Renal cortical epithelial cell (primary cell): ENCODE measurements at places on chromosomes 5 and 9. TPM values are rescaled to one million over a fixed set of nuclear protein-coding genes. Genes with fewer than 3 reads are reported as not detected.

The LCN9 gene
- not detected in 2 replicates for total RNA-seq

DNA sequence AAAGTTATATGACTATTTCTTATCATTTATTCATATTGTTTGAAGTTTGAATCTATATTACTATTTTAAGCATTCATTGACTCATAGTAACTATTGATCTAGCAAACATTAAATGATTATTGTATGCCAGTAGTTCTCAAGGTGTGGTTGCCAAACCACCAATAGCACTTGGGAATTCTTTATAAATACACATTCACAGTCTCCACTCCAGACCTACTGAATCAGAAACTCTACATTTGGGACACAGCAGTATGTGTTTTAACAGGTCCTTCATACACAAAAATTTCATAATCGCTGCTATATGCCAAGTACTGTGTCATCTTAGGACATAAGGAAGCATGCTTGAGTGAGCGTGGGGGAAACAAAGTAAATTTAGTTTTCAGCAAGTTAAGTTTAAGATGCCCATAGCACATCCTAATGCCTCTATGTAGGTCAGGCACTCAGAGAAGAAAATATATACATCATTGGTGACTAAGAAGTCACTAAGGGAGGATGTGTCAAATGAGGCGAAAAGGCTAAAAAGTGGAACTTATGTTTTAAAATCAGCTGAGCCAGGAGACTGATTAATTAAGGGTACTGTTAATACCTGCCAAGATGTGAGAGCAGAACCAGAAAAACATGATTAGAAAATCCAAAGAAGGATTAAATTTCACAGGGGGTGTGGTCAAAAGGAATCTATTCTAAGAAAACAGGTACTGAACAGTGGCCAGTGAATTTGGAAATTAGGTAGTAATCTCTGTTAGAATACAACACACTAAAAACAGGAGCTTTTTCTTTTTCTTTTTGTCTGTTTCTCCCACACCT is 340.8 kb downstream of the HCN1 start:
- no peak for DNase-seq

GRCh38 chr5:94932259-94932658 is 313.8 kb downstream of the SLF1 start:
- peak; percentile 44 for DNase-seq

GRCh38 chr9:125376261-125377226 is 114.9 kb downstream of the GAPVD1 start:
- DNase-seq = no peak

The SERF1A gene
- 8.6 and 14.4 TPM in 2 replicates for total RNA-seq

The LHX3 gene
- not detected in 2 replicates for total RNA-seq

DNA sequence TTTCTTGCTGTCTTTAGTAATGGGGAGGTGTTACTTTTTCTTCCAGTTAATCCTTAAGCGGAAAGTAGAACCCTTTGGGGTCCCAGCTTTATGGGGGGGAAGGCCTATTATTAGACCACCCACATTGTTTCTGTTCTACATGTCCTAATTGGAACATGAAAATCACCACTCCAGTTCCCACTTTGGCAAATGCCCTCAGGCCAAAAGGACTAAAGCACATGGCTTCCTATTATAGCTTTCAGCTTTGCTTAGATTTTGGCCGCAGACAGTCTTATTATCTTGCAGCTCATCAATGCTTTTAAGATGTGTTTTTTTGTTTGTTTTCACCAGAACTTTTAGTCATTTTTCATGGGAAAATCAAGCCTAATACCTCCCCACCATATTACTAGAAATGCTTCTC is 296.8 kb upstream of the ANKH start:
- DNase-seq = no peak

- DNase-seq = no peak
These were observed 2302.3 kb upstream of the C9orf72 start for GRCh38 chr9:29875547-29875946.

- DNase-seq = no peak
These were observed 59.2 kb downstream of the NSUN2 start for GRCh38 chr5:6573651-6574101.

The CARD9 gene
- total RNA-seq = 0.52 and 1.5 TPM in 2 replicates

- DNase-seq = no peak
These were observed 182.1 kb downstream of the ARHGAP26 start for GRCh38 chr5:142952229-142952628.

The PCDHGB7 gene
- total RNA-seq = 1.7 and 10.4 TPM in 2 replicates

DNA sequence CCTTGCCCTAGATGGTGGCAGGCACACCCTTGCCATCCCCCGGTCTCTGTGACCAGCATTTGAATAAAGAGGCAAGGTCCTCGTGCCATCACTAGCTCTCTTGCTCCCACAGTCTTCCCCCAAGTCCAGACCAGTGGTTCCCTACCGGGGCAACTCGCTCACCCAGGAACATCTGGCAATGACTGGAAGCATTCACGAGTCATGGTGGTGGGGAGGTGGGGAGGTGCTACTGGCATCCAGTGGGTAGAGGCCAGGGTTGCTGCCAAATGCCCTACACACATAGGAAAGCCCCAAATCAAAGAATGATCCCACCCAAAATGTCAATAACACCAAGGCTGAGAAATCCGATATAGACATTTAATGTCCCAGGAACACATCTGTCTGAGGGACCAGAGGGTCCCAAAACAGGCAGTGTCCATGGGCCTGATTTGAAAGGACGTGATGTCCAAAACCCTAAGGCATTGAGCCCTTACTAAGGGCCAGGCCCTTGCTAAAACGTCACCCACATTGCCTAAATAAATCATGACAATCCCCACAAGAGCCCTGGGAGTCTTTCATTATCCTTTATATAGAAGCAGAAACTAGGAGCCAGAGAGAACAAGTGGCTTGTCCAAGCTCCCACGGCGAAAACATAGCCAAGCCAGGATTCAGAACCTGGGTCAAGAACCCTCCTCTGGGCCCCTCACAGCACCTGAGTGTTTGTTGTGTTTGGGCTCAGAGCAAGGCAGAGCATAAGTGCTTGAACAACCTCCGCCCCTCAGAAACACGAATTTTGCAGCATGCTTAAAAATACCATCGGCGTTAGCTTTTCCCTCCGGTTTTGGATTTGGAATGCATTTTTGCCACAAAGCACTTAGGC is 119.3 kb upstream of the WWC1 start:
- peak; percentile 22 for DNase-seq

DNA sequence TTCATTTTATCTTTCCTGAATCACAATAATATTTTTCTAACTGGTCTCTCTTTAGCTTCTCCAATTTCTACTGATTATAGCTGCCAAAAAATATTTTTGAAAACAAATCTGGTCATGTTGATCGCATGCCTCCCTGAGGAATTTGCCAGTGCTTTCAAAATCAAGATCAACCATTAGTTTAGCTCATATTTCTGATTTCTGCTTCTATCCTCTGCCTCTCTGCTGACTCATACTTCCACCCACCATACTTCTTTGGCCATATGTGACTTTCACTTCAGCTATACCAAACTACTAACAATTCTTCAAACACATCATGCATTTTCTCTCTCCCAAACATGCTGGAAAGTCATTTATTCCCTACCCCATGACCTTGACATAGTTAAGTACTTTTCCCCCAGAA is 636.5 kb downstream of the TLE1 start:
- no peak for DNase-seq

DNA sequence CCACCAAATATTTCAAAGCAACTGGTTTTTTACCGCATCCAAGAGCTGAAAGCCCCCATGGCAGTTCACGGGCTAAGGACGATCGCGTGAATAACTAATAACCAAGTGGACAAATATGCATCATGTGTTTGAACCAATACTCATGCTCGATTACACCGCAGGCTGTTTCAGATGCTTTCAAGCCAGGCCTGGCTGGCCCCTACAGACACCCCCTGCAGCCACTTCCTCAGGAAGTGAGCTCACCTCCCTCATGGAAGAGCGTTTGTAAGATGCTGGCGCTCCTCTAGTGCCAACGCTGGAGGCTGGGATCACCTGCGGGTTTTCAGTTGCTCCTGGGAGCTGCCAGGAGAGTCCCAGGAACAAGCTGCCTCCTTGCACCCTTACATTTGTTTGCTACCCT is 53.9 kb upstream of the PTCH1 start:
- DNase-seq = no peak

- DNase-seq = no peak
These were observed 4.1 kb downstream of the KIAA0825 start for GRCh38 chr5:94614156-94614805.

- DNase-seq = no peak
These were observed 126.8 kb upstream of the PTPN3 start for GRCh38 chr9:109624896-109625295.

The ADCY2 gene
- not detected in 2 replicates for total RNA-seq

The PPP2R2B gene
- 0.25 and 1.2 TPM in 2 replicates for total RNA-seq

DNA sequence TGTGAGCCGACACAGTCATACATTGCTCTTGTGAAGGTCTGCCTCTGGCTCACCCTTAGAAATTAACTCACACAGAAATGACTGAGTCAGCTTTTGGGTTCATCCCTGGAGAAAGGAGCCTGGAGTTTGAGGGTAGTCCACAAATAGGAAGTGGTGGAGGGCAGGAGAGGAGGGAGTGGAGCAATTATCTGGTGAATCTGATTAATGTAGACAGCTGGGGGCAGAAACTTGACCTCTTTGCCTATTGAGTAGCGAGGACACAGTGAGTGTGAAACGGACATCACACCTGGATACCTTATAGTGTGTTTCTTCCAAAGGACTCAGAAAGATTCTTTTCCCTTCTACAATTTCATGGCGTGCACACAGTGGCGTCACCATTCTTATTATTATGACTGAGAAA is 48.5 kb upstream of the MSX2 start:
- no peak for DNase-seq

The RC3H2 gene
- total RNA-seq = 59.2 and 113 TPM in 2 replicates

DNA sequence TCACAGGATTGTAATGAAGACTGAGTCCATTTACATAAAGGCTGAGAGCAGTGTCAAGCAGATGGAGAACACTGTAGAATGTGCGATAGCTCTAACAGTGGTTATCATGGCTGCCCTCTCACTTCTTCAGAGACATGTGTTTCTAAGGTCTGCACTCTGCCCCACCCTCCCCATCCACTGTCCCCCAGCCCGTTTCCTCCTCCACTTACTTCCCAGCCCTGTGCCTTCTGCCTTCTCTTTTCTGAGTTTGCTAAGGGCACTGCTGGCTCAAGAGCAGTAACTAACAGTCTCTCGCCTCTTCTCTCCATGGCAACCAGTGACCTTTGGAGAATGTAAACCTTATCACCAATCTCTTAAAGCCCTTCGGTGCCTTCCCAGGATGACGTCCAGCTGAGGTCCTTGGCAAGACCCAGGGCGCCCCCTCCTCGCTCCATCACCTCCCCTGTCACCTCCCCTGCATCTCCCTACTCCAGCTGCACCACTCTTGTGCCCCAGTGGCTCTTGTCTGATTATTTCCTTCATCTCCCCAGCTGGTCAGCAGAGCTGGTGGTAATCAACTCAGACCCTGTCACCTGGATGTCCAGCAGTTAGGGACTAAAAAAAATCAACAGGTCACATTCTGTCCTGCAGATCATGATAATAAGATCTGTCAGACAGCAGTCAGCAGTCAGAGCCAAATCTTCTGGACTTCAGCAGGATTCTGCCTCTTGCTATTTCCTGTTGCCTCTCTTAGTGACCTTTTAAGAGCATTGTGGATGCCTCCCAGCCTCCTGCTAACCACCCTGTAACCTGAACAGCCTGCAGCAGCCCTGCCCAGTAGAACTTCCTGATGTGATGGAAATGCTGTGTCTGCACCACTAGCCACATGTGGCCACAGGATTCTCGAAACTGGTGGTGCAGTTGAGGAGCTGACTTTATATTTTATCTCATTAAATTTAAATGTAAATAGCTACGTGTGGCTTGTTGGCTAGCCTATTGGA is 9.0 kb downstream of the FXN start:
- peak; percentile 65 for DNase-seq

DNA sequence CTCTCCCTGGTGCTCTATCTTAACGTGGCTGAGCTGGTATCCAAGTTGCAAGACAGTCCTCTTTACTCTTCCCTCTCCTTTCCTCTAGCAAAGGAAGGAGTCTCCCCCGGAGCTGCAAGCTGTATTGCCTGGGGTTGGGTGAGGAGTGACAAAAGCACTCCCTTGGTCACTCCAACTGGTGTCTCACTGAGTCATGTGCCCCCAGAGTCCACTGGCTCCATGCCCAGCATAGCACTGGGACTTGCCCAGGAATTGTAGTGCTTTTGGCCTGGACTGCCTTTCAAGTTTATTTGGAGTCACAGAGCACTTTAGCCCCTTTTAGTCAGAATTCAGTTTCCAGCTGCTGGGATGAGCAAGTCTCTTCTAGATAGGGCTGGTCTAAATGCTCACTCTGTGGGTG is 82.6 kb upstream of the FST start:
- DNase-seq = peak; percentile 75

- DNase-seq = peak; percentile 66
These were observed 21.1 kb downstream of the FAT2 start for GRCh38 chr5:151570058-151570457.

GRCh38 chr5:111200828-111201227 is 23.4 kb upstream of the CAMK4 start:
- DNase-seq = no peak

GRCh38 chr5:133359861-133360260 is 252.5 kb downstream of the FSTL4 start:
- DNase-seq = no peak

The IGIP gene
- total RNA-seq = 4.5 and 17.2 TPM in 2 replicates

The NPDC1 gene
- total RNA-seq = 7.1 and 21.6 TPM in 2 replicates

DNA sequence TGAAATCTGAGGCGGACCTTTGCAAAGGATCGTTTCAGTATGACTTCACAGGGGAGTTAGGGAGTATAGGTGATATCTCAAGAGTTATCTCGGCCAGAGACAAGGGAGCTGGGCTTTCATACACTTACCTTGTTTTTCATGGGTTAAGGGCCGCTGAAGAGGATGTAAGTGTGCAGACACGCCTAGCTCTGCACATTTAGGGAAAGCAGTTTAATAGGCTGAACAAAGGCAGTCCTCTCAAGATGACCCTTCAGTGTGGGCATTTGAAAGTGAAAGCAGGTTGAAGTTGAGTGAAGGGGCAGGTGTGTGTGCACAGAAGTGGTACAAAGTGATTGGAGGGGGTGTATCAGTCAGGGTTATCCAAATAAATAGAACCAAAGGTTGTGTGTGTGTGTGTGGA is 33.1 kb upstream of the PRXL2C start:
- no peak for DNase-seq

GRCh38 chr5:136439367-136439766 is 74.0 kb upstream of the TRPC7 start:
- no peak for DNase-seq

The OTULINL gene
- 0.94 and 1.0 TPM in 2 replicates for total RNA-seq

DNA sequence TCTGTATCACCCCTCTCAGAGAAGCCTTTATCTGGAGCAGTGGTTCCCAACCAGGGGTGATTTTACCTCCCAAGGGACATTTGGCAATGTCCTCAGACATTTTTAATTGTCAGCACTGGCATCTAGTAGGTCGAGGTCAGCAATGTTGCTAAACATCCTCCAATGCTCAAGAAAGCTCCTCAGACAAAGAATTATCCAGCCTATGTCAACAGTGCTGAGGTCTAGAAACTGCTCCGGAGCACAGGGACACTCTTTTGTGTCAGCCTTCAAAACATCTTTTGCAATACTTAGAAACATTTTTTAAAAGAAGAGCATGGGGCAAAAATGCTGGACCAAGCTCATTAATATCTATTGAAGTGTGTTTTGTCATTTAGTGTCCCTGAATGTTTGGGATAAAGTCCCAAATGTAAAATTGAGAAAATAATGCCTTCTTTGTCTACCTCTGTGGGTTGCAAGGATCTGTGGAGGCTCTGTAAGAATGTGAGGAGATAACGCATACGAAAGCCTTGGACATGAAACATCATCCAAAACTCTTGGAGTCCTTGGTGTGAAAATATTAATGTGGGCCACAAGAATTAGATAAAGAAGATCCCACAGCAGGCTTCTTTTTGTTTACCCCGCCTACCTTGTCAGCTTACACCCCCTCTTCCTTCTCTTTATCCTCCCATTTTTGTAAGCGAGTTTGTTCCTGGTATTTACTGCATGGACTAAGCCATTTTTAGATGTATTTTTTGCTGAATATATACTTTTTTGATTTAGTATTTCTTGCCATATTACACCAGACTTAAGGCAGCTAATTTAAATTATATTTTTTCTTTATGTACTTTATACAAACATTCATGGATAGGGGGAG is 193.5 kb downstream of the CD180 start:
- DNase-seq = no peak
